ENCODE measurements at places on chromosomes 3 and 15.
A peak's percentile ranks its signal among the peaks of the same experiment; 100 is the strongest.

DNA sequence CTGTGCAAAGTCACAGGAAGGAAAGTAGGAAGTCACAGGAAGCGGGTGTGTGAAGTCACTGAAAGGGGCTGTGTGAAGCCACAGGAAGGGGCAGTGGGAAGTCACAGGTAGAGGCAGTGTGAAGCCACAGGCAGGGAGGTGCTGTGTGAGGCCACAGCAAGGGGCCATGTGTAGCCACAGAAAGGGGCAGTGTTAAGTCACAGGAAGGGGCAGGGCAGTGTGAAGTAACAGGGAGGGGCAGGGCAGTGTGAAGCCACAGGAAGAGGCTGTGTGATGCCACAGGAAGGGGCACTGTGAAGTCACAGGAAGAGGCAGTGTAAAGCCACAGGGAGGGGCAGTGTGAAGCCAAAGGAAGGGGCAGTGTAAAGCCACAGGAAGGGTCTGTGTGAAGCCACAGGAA, 36.5 kb downstream of the GASK1A start:
- no peak for DNase-seq

DNA sequence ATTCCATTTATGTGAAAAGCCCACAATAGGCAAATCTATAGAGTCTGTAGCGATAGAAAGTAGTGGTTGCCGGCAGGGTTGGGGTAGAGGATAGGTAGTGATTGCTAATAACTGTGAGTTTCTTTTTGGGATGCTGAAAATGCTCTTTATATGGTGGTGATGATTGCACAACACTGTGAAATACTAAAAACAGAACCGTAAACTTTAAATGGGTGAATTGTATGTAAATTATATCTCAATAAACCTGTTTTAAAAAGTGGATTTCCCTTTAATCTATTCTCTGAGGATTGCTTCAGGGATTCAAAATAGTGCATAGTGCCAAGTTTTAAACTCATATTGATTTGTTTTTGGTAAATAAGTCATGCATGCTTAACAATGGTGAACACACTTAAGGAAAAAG, 140.2 kb downstream of the LPP start:
- no peak for DNase-seq

DNA sequence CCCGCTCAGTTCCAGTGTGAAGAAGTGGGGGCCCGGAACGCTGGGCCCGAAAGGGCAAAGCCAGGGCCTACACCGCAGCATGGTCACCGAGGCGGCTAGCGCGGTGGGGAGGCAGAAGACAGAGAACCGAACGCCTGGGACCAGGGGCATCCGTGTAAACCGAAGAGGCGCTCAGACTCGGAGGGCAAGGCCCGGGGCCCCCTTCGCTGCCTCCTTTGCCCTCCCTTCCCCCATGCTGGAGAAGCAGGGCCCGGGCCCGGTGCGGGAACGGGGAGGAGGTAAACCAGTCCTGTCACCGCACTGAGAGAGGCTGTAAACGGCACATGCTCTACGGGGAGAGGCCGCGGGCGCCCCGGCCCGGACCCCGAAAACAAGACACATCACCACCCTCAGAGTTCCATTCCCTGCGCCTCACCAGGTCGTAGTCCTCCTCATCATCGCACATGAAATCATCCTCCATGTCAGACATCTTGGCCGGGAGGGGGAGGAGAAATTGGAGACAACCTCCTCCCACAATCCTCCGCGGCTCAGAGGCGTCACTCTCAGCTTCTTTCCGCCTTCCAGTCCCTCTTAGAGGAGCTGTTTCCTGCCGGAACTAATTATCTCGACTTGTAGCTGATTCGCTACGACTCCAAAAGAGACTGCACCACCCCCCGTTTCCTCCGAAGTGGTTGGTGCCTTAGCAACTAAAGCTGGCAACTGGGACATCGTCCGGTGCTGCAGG, at the start of gene COPS2:
TSS of gene COPS2 (minus strand) at position 490 of the 724 bp plus-strand sequence. CDS start at position 469, 21 bp downstream.
- DNase-seq: peak; percentile 98

DNA sequence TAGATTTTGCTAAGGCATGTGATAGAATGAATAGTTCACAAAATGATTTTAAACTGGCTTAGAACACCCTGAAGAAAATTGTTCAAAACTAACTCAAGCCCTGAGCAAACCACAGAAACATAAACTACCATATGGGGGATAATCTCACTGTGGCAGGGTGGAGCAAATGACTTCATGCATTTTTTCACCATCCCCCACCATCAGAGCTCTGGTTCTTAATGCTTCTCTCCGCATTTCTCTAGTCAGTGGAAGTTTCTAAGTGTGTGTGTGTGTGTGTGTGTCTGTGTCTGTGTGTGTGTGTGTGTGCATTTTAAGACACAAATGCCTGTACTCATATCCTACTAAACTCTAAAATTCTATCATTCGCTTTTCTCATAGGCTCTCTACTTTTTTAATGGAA, 107.1 kb upstream of the PHLDB2 start:
- no peak for DNase-seq

DNA sequence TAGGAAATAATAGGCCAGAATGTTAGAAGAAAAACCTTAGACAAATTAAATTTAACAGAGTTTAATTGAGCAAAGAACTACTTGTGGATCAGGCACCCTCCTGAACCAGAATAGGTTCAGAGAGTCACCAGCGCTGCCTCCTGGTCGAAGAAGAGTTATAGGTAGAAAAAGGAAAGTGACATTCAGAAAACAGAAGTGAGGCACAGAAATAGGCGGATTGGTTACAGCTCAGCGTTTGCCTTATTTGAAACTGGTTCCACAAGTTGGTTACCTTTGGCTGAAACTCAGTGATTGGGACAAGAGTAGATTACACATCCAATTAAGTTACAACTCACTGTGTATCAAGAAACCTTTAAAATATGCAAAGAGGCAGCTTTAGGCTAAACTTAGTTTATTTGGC, 4.4 kb downstream of the AADAC start:
- no peak for DNase-seq

GRCh38 chr15:101113114-101114005, 138.5 kb downstream of the CHSY1 start:
- DNase-seq: no peak

Measured in Ammon's horn (tissue), 1 donor.